ENCODE measurements at places on chromosomes 3 and 15.

DNA sequence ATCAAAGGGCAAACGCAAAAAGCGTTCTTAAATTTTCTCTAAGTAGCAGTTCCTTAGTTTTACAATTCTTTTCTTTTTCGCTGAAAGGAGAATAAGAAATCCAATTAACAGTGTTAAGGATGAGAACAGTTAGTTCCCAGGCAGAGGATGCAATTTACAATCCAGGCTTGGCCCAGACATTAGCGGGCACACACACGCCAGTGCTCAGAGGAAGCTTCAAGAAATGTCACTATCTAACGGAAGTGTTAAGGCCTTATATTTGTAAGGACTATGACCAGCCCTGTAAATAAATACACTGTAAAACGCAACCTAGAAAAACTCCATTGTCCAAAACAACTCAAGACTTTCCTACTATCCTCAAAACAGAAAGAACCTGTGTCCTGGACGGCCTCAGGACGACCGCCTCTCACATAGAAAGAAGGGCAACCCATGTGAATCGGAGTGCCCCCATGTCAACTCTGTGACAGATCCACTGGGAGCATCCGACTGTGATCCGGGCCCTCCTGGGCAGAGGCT is 1.3 kb downstream of the ACAP2 start:
- peak; percentile 11 for DNase-seq

- peak; percentile 24 for DNase-seq
Observed at GRCh38 chr3:186965141-186965879, 35.0 kb downstream of the ST6GAL1 start.

DNA sequence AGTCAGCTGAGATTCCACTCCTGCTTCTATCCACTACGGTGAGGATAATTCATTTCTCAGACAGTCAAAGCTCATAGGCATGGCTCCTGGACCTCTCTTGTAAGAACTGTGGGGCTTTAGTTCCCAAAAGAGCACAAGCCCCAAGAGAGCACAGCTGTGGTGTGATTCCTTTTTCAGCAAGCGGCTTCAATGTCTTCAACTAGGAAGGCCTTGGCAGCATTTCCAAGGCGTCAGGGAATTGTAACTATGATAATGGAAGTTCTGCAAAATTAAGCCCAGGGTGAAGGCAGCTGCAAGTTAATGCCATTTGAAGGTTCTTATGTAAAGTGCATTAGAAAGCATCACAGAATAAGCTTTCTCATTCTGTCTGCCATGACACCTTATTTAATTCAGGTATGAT is 657.1 kb downstream of the GRM7 start:
- DNase-seq: no peak

DNA sequence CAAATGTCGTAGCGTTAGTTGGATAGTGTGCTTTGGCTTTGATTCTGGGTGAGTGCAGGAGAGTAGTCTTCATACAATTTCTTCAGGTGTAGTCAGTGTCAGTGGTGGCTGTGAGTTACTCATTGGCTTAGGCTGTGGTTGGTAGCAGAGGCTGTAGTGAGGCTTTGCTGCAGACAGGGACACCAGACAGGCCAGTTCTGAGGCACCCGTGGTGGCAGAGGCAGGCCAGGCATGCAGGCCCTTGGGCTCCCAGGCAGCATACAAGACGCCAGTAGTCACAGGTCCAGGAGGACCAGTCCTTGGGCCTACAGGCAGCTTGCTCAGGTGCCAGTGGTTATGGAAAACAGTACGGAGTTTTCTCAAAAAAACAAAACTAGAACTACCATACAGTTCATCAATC is 61.3 kb downstream of the DMXL2 start:
- no peak for DNase-seq

DNA sequence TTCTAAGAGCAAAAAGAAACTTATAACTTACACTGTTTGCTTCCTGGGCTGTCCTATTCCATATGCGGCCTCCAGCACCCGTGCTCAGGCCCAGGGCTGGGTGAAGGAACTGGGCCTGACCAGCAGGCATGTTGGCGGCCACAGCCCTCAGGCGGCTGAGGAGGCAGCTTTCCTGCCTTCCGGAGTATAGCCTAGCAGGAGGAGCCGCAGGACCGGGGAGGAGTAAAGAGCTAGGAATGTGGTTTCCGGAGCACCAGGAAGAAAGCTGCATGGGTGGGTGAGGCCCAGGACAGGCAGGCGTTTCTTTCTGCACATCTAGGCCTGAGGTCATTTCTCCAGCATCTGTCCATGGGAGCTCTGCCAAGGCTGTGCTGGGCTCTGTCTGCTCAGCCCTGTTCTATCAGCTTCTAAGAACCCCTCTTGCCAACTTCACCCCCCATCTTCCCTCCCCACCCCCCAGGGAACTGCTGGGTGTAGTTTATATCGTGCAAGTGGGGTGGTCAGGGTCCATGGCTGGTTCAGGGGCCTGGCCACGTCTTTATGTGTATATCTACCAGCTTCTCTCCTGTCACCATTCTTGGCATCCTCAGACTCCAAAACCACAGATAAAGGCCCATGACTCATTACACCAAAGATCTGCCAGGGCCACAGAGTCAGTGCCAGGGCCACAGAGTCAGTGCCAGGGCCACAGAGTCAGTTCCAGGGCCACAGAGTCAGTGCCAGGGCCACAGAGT is 7.8 kb upstream of the KIF7 start:
- peak; percentile 92 for DNase-seq

- DNase-seq: no peak
Observed at GRCh38 chr3:156739976-156740375, 65.6 kb downstream of the TIPARP start.

GRCh38 chr3:45858809-45859543 is 17.1 kb upstream of the LZTFL1 start:
- DNase-seq: no peak

DNA sequence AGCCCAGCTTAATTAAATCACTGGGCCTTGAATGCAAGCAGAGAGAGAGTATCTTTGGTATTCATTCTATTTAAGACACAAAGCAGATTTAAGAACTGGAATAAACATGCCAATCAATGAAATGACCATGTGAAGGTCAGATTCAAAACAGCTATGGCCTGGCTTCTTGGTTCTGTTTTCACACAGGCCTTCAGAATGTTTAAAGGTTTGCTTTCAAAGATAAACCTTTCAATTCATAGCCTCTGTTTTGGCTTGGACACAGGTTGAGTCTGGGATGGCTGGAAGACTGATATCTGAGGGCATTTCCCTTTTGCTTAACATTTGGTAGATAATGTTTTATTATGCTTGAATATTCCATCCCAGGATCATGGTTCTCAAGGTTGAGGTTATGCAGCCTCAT is 244.4 kb upstream of the KBTBD8 start:
- DNase-seq: no peak

- no peak for DNase-seq
Observed at GRCh38 chr3:157166561-157166960, 6.6 kb upstream of the CCNL1 start.

DNA sequence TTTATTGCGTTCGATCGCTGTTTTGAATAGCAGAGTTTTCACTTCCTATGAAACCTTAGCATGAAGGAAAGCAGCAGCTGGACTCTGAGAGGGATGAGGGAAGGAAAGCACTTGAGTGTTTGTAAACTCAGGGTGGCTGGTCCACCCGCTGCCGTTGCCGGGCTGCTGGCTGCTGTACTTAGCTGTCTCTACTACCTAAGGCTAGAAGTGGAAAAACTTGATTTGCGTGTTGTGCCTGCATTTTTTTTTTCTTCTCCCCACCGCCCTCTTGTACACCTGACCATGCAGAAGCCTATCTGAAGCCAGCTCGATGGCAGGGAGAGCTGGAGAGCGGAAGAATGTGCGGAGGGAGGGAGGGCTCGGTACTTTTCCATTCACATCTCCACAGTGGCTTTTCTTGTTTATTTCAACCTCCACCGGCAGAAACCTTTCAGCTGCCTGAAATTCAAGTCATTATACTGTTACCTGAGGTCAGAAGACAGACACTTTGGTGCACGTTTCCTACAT is 4.8 kb upstream of the BCL6 start:
- peak; percentile 42 for DNase-seq

DNA sequence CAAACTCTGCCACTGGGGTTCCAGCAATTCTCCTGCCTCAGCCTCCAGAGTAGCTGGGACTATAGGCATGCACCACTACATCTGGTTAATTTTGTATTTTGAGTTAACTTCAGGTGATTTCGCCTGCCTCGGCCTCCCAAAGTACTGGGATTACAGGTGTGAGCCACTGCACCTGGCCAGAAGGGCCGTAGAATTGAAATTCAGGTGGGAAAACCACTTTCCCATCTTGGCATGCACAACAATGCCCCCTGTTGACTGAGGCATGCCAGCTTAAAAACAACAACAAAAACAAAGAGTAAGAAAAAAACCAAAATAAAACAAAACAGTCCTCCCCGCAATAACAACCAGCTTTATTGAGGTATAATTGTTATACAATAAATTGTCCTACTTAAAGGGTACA is 32.6 kb upstream of the RAB11A start:
- DNase-seq: no peak

GRCh38 chr3:127666676-127667075 is 6.1 kb upstream of the ABTB1 start:
- no peak for DNase-seq

- no peak for DNase-seq
Observed at GRCh38 chr3:53217175-53217574, 38.6 kb downstream of the TKT start.

DNA sequence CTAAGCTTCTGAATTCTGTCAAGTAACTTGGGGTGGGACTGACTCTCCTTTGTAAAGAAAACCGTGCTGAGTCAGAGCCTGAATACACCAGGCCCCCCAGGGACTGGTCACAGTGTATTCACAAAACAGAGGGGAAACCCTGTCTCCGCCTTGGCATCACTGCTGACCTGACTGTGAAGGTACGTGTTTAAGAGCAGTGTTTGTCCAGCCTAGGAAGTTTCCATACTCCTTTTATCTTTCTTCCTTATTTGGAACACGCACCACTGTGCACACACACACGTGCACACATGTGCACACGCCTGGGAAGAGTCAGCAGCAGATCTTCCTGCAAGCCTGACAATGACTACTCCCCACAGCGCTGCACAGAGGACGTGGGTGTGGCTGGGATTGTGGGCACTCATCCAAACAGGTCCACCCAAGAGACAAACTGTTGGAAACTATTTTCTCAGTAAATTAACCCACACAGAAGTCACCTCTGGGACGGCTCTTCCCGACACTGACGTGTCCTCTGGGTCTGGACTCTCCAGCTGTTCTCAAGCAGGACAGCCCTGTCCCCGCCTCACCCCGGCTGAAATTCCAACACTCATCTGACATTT is 87.7 kb downstream of the ATP10A start:
- peak; percentile 82 for DNase-seq

- DNase-seq: no peak
Observed at GRCh38 chr3:195612075-195612800, 28.5 kb upstream of the APOD start.

GRCh38 chr3:29906906-29907305 is 626.0 kb downstream of the RBMS3 start:
- DNase-seq: no peak

GRCh38 chr15:58282060-58282708 is 144.0 kb downstream of the AQP9 start:
- no peak for DNase-seq

DNA sequence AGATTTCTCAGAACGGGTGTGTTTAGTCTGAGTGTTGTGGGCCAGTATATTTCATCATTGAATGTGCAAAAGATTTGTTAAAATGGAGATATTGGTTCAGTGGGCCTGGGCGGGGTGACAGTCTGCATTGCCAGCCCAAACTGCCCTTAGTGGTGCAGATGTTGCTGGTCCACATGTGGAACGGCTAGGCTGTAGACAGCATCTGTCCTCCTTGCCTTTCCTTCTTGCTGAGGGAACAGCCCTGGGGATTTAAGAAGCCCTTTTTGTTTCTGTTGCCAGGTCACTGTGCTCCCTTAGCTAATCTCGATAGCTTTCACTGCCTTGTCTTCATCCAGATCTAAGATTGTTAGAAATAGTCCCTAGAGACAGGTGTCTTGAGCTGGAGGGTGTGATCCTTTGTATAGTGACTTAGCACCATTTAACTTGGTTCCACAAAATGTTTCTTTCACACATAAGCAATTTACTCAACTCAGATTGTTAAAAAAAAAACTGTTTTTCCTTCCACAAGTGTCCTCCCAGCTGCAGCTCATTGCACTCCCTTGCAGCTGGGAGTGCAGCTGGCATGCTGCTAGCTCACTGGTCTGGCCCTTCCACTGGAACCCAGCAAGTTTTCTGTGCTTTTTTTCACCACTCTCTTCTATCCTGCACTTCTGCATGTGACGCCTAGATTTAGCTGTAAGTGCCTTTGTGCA is 37.5 kb downstream of the GAP43 start:
- DNase-seq: no peak

- peak; percentile 56 for DNase-seq
Observed at GRCh38 chr3:171640520-171641412, 169.5 kb downstream of the PLD1 start.

DNA sequence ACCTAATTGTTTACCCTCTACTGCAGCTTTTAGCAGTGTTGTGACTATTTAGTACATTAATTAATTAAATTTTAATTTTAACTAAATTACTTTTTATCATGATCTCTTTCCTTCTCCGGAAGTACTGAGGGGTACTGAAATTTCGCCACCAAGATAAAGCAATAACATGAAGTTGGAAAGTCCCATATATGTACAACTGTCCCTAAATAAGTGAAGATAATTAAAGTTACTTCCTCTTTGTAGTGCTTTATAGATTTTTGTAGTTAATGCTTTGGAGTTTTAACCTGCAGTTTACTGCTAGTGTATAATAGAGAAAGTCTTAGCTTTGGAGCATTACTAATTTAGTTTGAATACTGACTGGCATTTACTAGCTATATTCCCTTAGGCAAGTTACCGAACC is 325.3 kb downstream of the NAALADL2 start:
- DNase-seq: no peak

GRCh38 chr3:2976212-2976611 is 134.0 kb downstream of the IL5RA start:
- DNase-seq: no peak

DNA sequence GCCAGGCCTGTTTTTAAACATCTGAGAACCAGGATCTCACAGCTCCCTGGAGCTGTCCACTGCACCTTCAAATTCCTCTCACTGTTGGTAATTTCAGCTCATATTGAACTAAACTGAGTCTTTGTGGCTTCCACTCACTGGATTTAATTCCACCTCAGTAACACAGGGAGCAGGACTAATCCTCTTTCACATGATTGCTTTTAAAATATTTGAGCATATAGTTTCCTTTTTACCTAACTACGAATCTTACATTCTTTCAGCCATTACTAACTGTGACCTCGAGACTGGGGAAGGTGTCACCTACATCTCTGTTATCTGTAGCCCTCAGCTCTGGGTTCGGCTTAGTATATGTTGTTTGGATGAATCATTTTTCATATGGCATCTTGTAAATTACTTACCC is 194.3 kb upstream of the C2CD4B start:
- no peak for DNase-seq

- DNase-seq: peak; percentile 6
Observed at GRCh38 chr15:79091204-79091867, 756 bp upstream of the RASGRF1 start.

DNA sequence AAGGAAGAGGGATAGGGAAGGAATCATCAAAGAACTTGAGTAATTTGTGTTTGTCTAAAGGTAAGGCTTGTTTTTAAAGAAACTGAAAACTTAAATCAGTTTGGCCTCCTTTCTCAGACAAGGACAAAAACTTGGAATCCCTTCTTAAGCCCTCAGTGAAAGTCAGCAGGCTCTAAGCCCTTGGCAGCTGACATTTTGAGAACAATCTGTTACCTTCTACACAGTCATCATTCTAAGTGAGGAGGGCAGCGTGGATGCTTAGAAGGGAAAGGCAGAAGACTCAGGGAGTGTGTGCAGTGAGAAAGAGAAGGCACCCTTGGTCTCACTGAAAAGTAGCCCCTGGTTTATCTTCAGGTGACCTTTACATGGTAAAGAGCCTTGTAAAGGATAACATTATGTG is 10.8 kb downstream of the HSPBAP1 start:
- no peak for DNase-seq

- no peak for DNase-seq
Observed at GRCh38 chr3:135499426-135499825, 466.1 kb upstream of the PPP2R3A start.

GRCh38 chr3:18351069-18351628 is 74.0 kb downstream of the SATB1 start:
- no peak for DNase-seq

Measured in IMR-90 (cell line).